Fibroblast of skin of right quadriceps (primary cell): ENCODE measurements at places on chromosomes 1 and 21.

- peak; percentile 87 for DNase-seq
Measured at GRCh38 chr21:20882462-20883407, 115.5 kb upstream of the NCAM2 start.

DNA sequence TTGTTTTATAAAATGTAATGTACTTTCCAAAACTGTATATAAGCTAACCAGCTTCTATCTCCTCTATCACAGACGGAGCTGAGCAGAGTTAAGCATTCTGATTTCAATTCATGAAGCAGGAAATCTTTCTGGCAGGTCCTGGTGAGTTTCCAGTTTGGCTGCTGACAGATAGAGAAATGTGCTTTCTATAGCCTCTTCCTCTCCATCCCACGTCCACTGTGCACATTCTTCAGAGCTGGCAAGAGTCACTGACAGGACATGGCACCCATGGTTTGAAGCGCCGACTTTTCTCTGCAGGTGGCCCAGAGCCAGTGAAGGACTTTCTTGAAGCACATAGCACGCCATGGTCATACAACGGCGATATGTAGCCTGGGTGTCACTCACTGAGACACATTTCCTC, 52.3 kb upstream of the POU2F1 start:
- DNase-seq, result no peak

DNA sequence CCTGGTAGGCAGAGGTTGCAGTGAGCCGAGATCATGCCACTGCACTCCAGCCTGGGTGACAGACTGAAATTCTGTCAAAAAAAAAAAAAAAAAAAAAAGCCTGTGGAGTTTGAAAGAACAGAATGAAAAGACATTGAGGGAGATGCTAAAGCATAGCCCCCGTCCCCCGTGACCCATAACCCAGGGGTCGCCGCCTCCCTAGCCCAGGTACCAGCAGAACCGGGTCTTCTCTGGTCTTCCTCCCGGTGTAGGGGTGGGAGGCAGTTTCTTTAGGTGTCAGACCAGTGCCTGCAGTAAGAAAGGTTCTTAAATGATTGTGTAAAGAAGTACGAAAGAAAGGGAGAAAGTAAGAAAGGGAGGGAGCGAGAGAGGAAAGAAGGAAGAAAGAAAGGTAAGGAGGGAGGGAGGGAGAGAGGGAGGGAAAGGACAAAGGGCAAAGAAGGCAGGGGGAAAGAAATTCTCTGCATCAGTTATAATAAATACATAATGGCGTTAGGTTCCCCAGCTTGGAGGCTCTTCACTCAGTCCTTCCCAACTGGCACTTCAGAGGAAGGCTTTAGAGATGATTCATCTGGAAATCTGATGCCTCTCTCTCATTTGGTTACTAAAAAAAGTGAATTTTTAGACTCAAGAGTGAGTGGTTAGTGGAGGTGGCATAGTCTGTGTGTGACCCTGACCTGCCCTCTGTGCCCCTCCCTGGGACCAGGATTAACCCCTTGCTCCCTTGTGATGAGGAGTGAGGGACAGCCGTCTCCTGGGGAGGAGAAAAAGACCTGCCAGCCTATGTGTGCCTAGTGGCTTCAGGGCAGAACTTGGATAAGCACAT, 1.1 kb downstream of the IL24 start:
- DNase-seq, result peak; percentile 77

- no peak for DNase-seq
Measured at GRCh38 chr1:16235944-16236510, 956 bp downstream of the CPLANE2 start.

GRCh38 chr1:85692730-85693314, 15.4 kb downstream of the ZNHIT6 start:
- peak; percentile 67 for DNase-seq

DNA sequence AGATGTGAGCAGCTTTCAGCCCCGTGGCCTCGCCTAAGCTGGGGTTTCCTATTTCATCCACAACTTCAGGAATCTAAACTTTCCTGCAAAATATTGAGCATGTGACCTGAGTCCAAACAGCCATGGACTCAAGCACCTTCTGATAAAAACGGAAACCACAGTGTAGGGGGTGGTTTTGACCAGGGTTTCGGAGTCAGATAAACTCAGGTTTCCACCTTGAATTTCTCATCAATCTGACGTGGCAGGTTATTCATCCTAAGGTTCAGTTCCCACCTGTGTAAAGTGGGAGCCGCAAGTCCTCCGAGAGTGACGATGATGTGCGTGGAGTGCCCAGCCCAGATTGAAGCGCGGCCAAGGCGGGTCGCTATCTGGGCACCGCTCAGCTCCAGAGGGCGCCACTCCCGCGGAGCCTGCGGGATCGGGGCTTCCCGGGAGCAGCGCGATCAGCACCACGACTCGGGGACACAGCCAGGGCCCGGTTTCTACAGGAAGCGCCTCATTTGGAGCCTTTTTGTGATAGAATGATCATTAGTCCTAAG, 871 bp upstream of the ETS2 start:
- DNase-seq, result peak; percentile 60

- DNase-seq, result no peak
Measured at GRCh38 chr1:53593758-53594380, 134.7 kb downstream of the DMRTB1 start.

DNA sequence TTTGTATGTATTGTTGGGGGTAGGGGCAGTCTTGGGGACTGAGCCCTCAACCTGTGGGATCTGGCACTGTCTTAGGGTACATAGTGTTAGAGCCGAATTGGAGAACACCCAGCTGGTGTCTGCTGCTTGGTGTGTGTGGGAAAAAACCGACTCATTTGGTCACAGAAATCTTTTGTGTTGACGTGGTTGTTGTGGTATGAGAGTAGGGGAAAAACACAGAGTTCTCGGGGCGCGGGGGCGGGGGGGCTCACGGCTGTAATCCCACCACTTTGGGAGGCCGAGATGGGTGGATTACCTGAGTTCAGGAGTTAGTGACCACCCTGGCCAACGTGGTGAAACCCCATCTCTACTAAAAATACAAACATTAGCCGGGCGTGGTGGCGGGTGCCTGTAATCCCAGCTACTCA, 15.3 kb upstream of the SRSF10 start:
- DNase-seq, result no peak

GRCh38 chr1:205047764-205048231, 4.8 kb downstream of the CNTN2 start:
- DNase-seq, result no peak

DNA sequence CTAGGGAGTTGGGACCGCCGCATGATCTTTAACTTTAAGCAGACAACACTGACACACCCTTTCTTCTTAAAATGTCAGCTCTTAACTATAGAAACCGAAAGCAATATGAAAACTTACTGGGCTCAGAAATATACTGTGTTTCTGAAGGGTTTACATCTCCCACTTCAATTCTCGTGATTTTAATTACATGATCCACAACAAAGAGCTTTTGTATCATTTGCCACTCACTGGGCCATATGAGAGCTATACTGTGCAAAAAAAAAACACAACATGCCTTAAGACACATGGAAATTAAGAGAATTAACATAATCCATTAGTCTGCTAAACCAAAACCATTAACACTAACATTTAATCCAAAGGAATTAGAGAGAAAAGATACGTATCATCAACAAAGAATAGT, 35.0 kb upstream of the RAP1GAP start:
- DNase-seq, result no peak

GRCh38 chr1:197222025-197222685, 45.9 kb upstream of the CRB1 start:
- DNase-seq, result no peak

GRCh38 chr1:210292231-210292871, 36.4 kb upstream of the HHAT start:
- peak; percentile 17 for DNase-seq

- DNase-seq, result no peak
Measured at GRCh38 chr1:232574889-232575762, 54.8 kb downstream of the SIPA1L2 start.

GRCh38 chr1:97573553-97573952, 347.3 kb downstream of the DPYD start:
- DNase-seq, result no peak

- DNase-seq, result no peak
Measured at GRCh38 chr21:14064296-14064645, 146.5 kb downstream of the LIPI start.

- DNase-seq, result no peak
Measured at GRCh38 chr1:108644984-108645383, 15.9 kb downstream of the HENMT1 start.

- peak; percentile 43 for DNase-seq
Measured at GRCh38 chr21:29888437-29888836, 51.4 kb downstream of the GRIK1 start.

DNA sequence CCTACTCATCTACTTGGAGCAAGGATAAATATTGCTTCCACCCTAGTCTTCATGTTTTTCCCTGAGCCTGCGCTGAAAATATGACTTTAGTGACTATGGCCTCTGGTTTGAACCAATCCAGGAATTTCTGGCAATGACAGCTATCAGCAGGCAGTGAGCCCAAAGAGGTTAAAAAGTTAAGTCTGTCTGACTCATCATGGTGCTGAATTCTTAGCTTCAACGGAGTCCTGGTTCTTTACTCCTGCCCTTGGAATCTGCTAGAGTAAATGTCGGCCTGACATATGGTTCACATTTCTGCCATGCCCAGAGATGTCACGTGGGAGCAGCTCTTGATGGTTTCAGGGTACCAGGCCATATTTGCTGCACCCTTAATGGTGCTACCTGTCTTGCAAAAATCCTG, 351.6 kb upstream of the PLXNA2 start:
- peak; percentile 90 for DNase-seq

GRCh38 chr1:33709783-33710718, 153.8 kb upstream of the HMGB4 start:
- peak; percentile 39 for DNase-seq

GRCh38 chr1:107510347-107510746, 369.5 kb downstream of the NTNG1 start:
- no peak for DNase-seq

DNA sequence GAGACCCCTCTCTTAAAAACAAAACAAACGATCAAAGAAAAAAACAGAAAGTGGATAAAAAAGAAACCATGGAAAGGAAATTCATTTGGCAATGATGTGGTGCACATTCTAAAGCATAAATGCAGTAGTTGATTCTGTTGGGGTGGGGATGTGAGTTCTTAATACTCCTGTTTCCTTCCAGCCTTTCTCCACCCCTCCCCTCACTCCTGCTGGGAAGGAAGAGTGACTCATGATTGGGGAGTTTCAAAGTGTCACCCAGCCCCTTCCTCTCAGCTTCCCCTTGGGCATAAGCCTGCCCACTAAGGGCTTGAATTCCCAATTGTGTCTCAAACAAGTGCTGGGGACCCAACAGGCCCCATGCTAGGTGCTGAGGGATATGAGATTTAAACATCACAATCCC, 6.7 kb upstream of the PINK1 start:
- DNase-seq, result no peak

- no peak for DNase-seq
Measured at GRCh38 chr1:245319094-245319493, 164.3 kb downstream of the KIF26B start.

GRCh38 chr1:24483441-24483840, 19.2 kb upstream of the RCAN3 start:
- no peak for DNase-seq

- DNase-seq, result peak; percentile 52
Measured at GRCh38 chr1:203671047-203671446, 44.4 kb downstream of the ATP2B4 start.

DNA sequence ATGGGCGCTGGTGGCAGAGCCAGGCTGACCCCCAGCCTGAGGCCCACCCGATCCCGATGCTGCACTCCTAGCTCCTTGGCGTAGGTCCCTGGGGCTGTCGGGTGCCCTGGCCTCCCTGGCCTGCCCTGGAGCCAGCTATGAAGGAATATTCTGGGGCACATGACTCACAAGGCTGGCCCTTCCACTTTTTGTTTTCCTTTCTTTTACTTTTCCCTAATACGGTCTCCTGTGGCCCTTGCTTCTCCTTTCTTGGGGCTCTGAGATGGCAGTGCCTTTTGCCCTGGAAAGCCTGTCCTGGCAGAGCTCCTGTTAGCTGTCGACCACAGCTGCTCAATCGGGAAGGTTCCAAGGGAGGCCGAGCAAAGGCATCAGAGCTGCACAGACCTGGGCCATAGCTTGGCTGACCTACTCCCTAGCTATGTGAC, 22.1 kb downstream of the ARHGEF10L start:
- no peak for DNase-seq

DNA sequence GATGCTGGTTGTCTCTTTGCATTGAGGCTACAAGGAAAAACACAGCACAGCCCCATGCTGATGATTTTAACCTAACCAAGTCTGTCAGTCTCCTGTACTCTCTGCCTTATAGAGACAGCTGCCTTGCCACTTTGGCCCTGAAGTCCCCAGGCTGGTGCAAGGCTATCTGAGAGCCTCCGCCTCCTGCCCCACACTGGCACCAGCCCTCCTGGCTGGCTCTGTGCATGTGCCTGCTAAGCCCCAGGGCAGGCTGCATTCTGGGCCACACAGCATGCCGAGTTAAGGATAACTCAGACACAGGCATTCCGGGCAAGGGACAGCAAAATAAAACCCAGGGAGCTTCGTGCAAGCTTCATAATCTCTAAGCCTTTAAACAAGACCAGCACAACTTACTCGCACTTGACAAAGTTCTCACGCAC, 910 bp downstream of the RUNX1 start:
- DNase-seq, result peak; percentile 25

GRCh38 chr1:156080863-156081179, 1.4 kb downstream of the MEX3A start:
- no peak for DNase-seq

GRCh38 chr1:223225061-223225460, 82.0 kb upstream of the TLR5 start:
- DNase-seq, result no peak

DNA sequence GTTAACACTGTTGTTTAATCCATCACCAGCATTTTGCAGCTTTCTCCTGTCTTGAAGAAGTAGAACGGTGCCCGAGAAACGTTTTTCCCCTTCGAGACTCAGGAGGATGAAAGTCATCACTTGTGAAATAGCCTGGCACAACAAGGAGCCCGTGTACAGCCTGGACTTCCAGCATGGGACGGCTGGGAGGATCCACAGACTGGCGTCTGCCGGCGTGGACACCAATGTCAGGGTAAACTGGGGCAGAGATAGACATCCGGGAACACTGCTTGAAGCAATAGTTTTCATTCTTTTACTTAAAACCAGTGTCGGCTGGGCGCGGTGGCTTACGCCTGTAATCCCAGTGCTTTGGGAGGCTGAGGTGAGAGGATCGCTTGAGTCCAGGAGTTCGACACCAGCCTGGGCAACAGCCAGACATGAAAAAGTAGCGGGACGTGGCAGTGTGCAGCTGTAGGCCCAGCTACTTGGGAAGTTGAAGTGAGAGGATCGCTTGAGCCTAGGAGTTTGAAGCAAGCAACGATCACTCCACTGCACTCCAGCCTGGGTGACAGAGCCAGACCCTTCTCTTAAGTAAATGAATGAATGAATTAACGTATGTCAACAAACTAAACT, 945 bp downstream of the CHAF1B start:
- no peak for DNase-seq

GRCh38 chr1:164518692-164519332, 40.2 kb upstream of the PBX1 start:
- DNase-seq, result no peak
